ENCODE measurements at places on chromosomes 5 and 9.
A peak's percentile ranks its signal among the peaks of the same experiment; 100 is the strongest.

DNA sequence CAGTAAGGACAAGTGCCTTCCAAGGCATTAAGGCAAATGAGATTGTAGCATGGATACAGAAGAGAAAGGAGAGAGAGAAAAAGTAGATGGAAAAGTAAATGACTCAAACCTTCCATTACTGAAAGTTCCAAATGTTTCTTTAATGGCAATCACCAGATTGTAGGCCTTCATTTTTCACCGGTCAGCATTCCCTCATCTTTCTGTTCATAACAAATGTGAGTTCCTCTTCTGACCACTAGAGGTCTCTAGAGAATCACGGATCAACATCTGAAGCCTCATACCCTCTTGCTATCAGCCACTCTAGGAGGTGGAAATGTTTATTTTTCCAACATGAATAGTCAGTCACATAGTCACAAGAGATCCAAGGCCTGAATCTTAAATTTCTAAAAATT is 73.6 kb upstream of the RPS23 start:
- DNase-seq = no peak

GRCh38 chr5:14108170-14108996 is 34.8 kb upstream of the TRIO start:
- DNase-seq = peak; percentile 5

GRCh38 chr5:126847826-126848251 is 70.9 kb downstream of the LMNB1 start:
- no peak for DNase-seq

DNA sequence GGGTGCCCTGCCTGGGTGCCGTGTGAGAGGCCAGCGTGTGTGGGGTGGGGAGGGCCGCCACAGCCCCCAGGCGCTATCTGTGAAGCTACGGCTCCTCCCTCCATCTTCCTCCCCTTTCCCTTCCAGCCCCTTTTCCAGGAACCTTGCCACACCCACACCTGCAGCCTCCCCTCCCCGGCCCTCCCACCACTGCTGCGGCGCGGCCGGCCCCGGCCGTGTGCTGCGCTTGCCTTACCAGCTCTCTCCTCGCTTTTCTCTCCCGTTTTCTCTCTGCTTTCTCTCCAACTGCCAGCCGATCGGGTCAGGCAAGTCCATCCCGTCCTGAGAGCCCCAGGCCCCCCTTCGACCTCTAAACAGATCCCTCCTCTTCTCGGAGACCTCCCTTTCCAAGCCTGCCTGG is 21.4 kb downstream of the GOLGA2 start:
- no peak for DNase-seq

GRCh38 chr9:126704157-126704891 is 90.6 kb downstream of the LMX1B start:
- peak; percentile 39 for DNase-seq

All from stimulated activated CD4-positive, alpha-beta T cell treated with anti-CD3 and anti-CD28 coated beads, Interleukin-15, amount 100 ng/mL, for 48 hours (primary cell).